ENCODE measurements at places on chromosomes 5 and 9.

GRCh38 chr9:33620738-33621439, 96.8 kb downstream of the ANKRD18B start:
- DNase-seq, result no peak

DNA sequence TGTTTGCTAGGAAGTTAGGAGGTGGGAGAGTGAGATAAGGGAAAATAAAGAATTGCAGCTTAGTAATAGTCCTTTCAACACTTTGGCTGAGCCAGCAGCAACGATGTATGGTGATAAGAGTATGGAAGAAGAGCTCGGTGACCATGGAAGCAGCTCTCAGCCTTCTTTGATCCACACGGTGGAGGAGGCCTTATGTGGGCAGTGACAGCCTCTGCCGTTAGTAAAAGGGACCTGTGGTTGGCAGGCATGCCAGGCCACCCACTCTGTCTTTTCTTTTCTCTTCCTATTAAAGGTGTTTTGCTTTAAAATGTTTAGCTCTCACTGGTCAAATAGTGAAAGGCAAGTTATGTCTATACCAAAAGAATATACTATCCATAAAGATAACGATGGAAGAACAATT, 7.7 kb downstream of the RGS7BP start:
- no peak for DNase-seq

GRCh38 chr5:8892926-8893325, 652.9 kb downstream of the SEMA5A start:
- no peak for DNase-seq

GRCh38 chr5:131169810-131170539, 769 bp upstream of the LYRM7 start:
- no peak for DNase-seq

DNA sequence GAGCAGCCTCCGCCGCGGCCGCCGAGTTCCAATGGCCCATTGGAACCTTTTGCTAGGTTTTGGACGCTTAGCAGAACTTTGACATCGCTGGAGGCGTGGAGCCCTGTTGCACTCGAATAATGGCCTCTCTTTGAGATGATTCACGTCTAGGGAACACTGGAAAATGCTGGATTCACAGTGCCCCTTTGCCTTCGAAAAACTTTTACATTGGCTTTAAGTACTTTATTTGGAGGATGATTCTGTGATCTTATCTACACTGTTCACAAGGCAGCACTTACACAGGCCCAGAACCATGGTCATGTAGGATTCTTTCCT, 536 bp upstream of the PPIC start:
- DNase-seq, result no peak

- DNase-seq, result no peak
These were observed 79.3 kb upstream of the MAP3K1 start for GRCh38 chr5:56735849-56736641.

DNA sequence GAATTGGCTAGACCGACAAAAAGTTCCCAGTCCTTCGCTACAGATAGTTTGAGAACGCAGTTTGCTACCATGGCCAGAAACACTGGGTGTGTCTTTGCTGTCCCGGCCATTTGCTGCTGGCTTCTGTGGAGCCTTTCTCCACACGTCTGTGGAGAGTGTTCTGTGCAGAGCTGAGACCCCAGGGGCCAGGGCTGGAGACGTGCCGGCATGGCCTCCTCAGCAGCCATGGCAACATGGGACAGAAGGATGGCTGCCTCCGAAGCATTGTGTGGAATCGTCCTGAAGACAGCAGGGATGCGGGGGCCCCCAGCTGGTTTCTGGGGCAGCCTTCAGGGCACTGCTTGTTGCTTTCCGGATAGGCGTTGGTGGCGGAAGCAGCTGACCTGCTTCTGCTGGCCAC, 142.8 kb downstream of the GADD45G start:
- no peak for DNase-seq

GRCh38 chr9:98993570-98993945, 49.9 kb downstream of the COL15A1 start:
- peak; percentile 23 for DNase-seq

- DNase-seq, result peak; percentile 49
These were observed 935 bp upstream of the ZNF367 start for GRCh38 chr9:96418920-96419690.

DNA sequence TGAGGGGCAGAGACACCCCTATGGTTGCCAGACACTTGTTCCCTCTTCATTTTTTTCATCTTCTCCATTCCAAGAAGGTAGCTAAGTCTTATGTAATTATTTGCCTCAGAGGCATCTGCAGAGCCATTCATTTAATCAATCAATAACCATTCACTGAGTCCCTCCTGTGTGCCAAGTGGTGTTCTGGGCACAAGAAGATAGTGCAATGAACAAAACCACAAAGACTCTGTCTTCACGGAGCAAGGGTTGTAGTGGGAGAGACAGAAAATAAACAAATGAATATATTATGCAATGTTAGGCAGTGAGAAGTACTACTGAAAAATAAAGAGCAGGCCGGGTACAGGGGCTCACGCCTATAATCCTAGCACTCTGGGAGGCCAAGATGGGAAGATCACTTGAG, 41.4 kb upstream of the CTNNA1 start:
- DNase-seq, result no peak

DNA sequence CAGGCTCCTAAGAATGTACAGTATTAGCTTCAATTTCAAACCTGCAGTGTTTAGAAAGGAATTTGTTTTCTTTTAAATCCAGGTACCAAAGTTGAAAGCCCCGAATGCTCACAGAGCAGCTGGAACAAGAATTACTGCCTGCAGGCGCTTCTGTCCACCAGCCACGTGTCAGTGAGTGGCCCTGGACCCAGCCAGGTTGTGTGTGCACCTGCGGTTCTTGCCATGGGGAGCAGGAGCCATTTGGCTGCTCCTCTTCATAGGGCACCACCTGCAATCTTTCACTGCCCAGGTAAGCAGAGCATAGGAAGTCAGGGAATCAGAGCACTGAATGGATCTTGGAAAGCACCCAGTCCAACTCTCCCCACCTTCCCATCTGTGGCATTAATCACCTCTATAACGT, 79.5 kb upstream of the PIP5K1B start:
- DNase-seq, result no peak
